ENCODE measurements at places on chromosomes 7 and 10.

- DNase-seq, result no peak
- no peaks in the 10 kb centered on the region for H3K4me1 ChIP-seq
- no peak overlapping the region for H3K27ac ChIP-seq
- no peaks in the 10 kb centered on the region for H3K36me3 ChIP-seq
- H3K4me3 ChIP-seq, result no peak overlapping the region
Observed at GRCh38 chr10:125025341-125025740, 83.4 kb downstream of the ZRANB1 start.

DNA sequence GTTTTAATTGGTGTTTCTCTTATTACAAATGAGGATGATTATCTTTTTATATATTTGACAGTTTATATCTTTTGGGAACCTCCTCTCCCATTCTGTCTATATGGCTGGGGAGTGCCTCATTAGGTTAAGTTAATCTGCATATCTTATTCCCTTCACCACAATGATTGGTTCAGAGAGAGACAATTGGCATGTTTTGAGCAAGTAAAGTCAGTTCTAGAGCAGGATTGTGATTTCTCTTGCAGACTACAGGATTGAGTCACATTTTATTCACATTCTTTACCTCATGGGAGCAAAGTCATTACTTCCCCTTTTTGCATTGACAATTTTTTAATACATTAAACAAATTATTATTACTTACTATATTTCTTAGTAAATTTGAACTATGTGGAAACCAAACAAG is 345.6 kb downstream of the MDFIC start:
- H3K4me3 ChIP-seq, result no peak overlapping the region
- no peaks in the 10 kb centered on the region for H3K27me3 ChIP-seq
- H3K4me1 ChIP-seq, result no peaks in the 10 kb centered on the region

GRCh38 chr7:27351786-27352185 is 109.2 kb downstream of the EVX1 start:
- H3K27me3 ChIP-seq, result peaks cover 14% of the 10 kb centered on the region
- no peak overlapping the region for H3K4me3 ChIP-seq
- no peak overlapping the region for H3K27ac ChIP-seq
- H3K4me1 ChIP-seq, result no peaks in the 10 kb centered on the region
- DNase-seq, result no peak

DNA sequence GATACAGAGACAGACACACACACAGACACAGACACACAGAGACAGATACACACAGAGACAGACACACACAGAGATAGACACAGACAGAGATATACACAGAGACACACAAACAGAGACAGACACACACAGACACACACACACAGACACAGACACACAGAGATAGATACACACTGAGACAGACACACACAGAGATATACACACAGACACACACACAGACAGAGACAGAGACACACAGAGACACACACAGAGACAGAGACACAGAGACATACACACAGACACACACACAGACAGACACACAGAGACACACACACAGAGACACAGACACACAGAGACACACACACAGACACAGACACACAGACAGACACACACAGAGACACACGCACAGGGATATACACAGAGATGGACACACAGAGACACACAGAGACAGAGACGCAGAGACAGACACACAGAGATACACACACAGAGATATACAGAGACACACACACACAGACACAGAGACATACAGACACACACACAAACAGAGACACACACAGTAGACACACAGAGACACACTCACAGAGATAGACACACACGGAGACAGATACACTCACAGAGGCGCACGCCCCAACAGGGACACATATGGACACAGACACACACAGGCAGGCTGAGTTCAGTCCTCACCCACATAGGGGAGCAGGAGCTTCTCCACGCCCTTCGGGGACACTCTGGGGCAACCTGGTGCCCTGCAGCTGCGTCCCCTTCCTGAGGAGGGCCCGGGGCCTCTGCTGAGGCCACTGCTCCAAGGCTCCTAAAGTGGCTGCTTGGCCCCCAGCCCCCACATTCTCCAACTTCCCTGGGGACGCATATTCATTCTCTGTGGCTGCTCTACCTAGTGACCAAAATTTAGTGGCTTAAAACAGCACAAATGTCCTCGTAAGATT is 10.3 kb upstream of the PPP2R2D start:
- no peaks in the 10 kb centered on the region for H3K36me3 ChIP-seq
- no peak overlapping the region for H3K4me3 ChIP-seq
- no peak overlapping the region for H3K27ac ChIP-seq
- DNase-seq, result no peak
- peaks cover 48% of the 10 kb centered on the region for H3K4me1 ChIP-seq
- no peaks in the 10 kb centered on the region for H3K27me3 ChIP-seq

- H3K36me3 ChIP-seq, result no peaks in the 10 kb centered on the region
- no peak for DNase-seq
- H3K27ac ChIP-seq, result no peak overlapping the region
- H3K27me3 ChIP-seq, result peaks cover 9% of the 10 kb centered on the region
Observed at GRCh38 chr7:142796501-142797390, 26.0 kb downstream of the PRSS2 start.

- no peaks in the 10 kb centered on the region for H3K27me3 ChIP-seq
- H3K4me3 ChIP-seq, result no peak overlapping the region
- H3K27ac ChIP-seq, result no peak overlapping the region
- no peaks in the 10 kb centered on the region for H3K4me1 ChIP-seq
- no peak for DNase-seq
Observed at GRCh38 chr10:31536302-31536701, 217.3 kb downstream of the ZEB1 start.

GRCh38 chr7:28889290-28889689 is 68.8 kb downstream of the TRIL start:
- no peaks in the 10 kb centered on the region for H3K36me3 ChIP-seq
- no peak overlapping the region for H3K4me3 ChIP-seq
- H3K4me1 ChIP-seq, result no peaks in the 10 kb centered on the region
- H3K27ac ChIP-seq, result no peak overlapping the region
- no peaks in the 10 kb centered on the region for H3K27me3 ChIP-seq

DNA sequence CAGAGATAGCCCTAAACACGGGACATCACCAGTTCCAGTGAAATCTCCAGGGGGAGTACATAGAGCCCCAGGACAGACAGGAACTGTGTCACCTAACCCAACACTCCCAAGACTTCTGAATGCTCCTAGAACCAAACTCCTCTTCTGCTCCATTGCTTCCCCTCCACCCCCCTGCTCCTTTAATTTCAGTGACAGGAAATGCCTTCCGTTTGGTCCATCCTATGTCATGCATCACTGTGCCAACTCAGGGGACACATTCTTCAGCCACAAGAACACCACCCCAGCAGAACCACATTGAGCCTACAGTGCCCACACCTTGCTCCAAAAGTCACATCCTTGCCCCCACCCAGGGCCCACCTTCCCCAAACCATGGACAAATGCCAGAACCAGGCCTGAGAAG is 100.5 kb downstream of the KCNMA1 start:
- no peak for DNase-seq
- no peaks in the 10 kb centered on the region for H3K36me3 ChIP-seq
- H3K4me1 ChIP-seq, result no peaks in the 10 kb centered on the region
- no peak overlapping the region for H3K4me3 ChIP-seq

GRCh38 chr7:1062296-1063294 is 18.2 kb downstream of the GPR146 start:
- peaks cover 69% of the 10 kb centered on the region for H3K4me1 ChIP-seq
- H3K36me3 ChIP-seq, result peaks cover 6% of the 10 kb centered on the region
- H3K4me3 ChIP-seq, result no peak overlapping the region
- H3K27me3 ChIP-seq, result no peaks in the 10 kb centered on the region
- H3K27ac ChIP-seq, result no peak overlapping the region

DNA sequence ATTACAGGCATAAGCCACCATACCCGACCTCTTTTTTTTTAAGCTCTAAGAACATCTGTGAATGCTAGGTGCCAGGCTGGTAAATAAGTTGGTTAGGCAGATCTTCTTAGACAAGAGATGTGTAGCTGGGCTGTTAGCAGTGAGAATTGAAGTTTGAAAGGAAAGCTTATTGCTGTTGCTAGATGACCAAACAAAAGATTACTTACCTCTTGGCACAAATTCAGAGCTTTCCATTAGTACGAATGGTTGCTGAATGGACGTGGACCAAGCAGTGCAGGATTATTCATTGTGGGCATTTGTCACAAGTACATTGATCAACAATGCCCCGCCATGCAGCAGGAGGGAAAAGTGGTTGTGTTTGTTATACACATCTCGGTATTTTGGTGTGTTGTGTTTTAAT is 131.2 kb downstream of the GFRA1 start:
- H3K36me3 ChIP-seq, result no peaks in the 10 kb centered on the region
- no peak overlapping the region for H3K27ac ChIP-seq
- H3K4me3 ChIP-seq, result no peak overlapping the region

DNA sequence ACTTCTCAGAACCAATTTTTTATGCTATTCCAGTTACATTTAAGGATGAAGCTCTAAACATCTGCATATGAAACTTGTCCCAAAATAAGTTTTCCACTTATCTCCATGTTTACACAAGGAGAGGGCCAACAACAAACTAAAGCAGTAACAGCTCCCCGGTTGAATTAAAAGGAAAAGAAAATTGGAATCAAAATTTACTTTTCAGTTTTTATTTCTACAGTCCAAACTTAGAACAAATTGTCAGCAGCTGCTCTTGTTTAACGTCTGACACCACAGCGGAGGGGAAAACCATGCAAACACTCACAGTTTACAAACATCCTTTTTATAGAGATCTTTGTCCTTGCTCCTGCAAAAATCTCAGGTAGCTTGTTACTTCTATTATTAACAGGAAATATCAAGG is 101.3 kb downstream of the COL28A1 start:
- H3K27me3 ChIP-seq, result peaks cover 17% of the 10 kb centered on the region
- no peak for DNase-seq
- H3K36me3 ChIP-seq, result no peaks in the 10 kb centered on the region
- no peak overlapping the region for H3K27ac ChIP-seq

Data from K562 (cell line).